ENCODE measurements at places on chromosomes 13 and 19.

DNA sequence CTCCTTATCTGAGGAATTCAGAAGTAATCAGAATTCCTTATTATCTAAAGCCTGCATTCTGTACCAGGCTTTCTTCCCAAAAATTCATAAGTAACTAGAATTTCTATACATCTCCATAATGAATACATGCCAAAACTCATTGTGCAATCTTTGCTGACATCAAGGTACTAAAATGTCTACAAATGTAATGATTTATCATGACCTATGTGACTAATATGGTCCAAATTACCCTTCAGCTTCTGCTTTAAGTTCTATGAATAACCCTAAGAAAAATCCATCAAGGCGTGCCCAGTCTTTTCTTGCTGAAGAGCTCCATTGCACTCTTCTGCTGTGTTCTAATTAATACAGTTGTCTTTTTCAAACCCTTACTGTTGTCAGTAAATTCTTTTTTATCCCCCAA is 58.5 kb upstream of the SLITRK1 start:
- DNase-seq: peak; percentile 70

- DNase-seq: no peak
Observed at GRCh38 chr13:23561261-23561660, 9.0 kb upstream of the TNFRSF19 start.

DNA sequence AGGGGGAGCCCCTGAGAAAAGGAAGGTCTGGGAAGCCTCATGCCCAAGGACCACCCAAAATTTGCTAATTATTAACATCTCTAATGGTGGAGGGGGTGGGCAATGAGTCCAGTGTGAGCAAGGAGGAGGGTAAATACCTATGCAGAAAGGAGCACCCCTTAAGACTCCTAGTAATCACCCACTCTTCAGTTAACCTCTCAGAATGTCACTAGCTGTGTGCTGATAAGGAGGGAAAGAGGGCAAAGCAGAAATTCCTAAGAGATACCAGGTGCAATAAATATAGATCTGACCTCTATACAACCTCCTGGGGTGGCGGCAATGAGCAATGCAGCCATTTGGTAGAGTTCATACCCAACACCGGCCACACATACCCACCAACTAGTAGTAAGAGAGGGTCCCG is 12.7 kb upstream of the DPY19L3 start:
- DNase-seq: no peak

DNA sequence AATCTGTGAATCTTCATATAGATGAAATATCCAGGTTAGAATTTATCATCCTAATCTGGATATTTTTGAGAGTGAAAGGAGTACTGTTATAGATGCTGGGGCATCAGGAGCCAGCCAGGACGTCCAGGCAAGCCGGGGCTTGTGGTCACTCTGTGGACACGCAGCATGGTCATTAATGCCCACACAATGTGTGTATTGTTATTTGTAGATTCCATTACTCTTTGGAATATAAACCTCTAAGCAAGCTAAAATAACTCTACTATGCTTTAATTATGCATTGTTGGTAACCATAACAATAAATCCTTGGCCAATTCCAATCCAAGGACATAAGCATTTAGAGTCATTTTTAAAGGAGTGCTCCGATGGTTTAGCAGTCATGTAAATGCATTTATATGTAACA is 137.9 kb downstream of the TM9SF2 start:
- no peak for DNase-seq

DNA sequence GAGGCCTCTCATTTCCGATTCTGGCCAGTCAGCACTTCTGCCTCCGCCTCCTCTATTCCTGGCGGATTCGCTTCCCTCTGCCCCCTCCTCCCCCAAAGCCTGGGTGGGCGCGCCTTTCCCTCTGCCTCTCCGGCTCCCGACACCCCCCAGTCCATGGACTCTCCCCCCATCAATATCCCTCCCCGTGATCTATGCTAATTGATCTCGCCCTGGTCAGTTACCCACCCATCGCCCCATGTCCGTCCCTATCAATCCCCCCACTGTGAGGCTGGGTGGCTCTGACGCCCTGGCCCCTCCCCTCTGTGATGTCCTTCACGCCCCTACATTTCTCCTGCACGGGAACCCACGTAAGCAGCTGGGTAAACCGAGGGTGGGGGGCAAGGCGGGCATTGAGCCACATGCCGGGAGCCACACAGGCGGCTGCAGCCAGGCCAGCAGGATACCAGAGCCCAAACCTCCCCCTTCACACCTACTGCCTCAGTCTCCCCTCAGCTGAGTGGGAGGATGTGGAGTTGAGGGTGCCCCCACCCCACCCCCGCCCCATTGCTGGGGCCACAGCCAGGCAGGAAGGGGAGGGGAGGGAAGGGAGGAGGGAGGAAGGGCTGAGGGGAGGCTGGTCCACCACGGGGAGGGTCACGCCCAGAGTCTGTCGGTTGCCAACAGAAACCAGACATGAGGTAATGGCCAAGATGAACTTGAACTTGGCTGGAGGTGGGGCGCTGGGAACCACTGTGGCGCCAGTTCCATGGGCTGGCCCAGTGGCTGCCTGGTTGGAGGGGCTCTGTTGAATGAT is 21.0 kb downstream of the SMIM24 start:
- DNase-seq: peak; percentile 50

GRCh38 chr19:46056536-46056935 is 15.7 kb upstream of the IGFL4 start:
- no peak for DNase-seq
